ENCODE measurements at places on chromosomes 7 and 10.
A peak's percentile ranks its signal among the peaks of the same experiment; 100 is the strongest.

GRCh38 chr10:118581340-118581739, 14.1 kb downstream of the PRLHR start:
- no peak for DNase-seq

DNA sequence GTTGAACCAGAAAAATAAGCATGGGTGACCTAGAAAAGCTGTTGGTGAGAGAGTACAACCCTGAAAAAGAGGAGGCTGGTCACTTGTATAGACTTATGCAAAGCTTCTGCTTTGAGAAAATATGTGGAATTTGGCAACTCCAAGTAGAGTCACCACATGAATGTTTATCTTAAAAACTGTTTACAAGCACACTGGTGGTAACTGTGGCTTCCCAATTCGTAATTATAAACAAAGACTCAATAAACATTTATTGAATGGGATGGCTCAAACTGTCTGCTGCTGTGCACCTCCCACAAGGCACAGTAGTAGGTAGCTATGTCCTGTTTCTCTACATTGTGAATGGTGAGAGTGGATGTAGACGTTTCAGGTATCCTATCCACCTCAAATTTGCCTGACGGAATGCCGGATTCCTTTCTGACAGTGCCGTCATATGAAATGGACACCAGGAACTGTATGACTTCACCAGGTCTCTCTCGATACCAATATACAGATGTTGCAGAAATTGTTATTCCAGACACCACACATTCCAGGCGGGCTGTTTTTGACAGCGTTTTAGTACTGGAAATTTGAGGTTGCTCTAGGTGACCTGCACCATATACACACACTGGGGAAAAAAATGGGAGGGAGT, 43.4 kb upstream of the TARP start:
- DNase-seq = peak; percentile 43

GRCh38 chr7:140190588-140190987, 13.8 kb upstream of the KDM7A start:
- DNase-seq = no peak

DNA sequence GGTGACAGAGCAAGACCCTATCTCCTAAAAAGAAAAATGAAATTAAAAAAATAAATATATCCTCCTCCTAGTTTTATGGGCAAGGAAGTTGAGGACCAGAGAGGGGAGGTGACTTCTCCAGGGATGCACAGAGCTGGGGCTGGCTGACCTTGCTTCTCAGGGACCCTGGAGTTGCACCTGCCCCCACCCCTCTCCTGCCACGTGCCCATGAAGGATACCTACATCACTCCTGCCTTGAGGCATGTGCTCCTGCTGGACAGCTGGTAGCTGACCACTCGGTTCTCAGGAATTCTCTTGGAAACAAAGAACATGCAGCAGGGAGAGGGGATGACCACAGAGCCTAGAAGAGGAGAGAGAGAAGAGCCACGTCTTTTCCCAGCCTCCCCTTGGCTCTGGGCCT, 522 bp downstream of the CCL24 start:
- DNase-seq = peak; percentile 11

- DNase-seq = no peak
These were observed 313.3 kb downstream of the FGFR2 start for GRCh38 chr10:121284936-121285335.

GRCh38 chr7:50262916-50263690, 41.4 kb upstream of the IKZF1 start:
- no peak for DNase-seq

- DNase-seq = peak; percentile 91
These were observed 20.3 kb upstream of the KLF6 start for GRCh38 chr10:3805201-3805790.

GRCh38 chr7:102985176-102985783, 72.5 kb downstream of the LRRC17 start:
- no peak for DNase-seq

DNA sequence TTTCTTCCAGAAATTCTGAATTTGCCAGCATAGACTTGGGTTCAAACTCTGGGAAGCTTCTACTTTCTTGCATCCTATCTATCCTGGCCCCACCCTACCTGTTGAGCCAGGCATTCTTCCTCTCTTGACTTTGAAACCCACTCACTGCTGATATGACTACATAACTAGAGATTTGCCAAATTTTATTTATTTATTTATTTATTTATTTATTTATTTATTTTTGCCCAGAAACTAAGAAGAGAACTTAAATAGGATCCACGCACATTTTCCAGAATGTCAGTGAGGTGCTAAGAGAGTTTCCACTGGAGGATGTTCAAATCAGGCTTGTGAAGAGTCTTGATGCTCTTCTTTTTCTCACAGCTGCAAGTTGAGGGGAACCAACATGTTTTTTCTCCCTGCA, 487.8 kb upstream of the PODXL start:
- no peak for DNase-seq

GRCh38 chr7:28290496-28290895, 109.9 kb upstream of the JAZF1 start:
- DNase-seq = no peak

- peak; percentile 91 for DNase-seq
These were observed 47.6 kb upstream of the ANKRD1 start for GRCh38 chr10:90968328-90969081.

GRCh38 chr7:80623503-80624252, 14.8 kb upstream of the CD36 start:
- peak; percentile 4 for DNase-seq

DNA sequence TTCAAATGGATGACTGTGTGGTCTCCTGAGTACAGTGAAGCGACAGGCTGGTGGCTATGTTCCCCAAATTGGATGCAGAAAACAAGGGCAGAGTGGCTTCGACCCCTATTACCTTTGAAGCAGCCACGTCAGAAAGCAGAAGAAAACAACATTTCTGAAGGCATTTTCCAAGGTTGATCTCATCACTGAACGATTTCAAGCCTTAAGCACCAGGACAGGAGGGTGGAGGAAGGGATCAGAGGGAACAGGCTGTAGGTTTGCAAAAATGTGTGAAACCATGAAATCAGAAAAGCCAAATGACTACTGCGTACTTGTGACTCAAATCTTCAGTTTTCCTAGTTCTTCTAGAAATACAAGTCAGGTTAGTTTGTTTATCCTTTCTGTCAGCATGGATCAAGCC, 181.0 kb upstream of the TMEM106B start:
- peak; percentile 19 for DNase-seq

GRCh38 chr7:104973909-104974415, 40.0 kb upstream of the KMT2E start:
- DNase-seq = peak; percentile 92

- no peak for DNase-seq
These were observed 19.0 kb downstream of the PRKAR2B start for GRCh38 chr7:107063245-107064120.

DNA sequence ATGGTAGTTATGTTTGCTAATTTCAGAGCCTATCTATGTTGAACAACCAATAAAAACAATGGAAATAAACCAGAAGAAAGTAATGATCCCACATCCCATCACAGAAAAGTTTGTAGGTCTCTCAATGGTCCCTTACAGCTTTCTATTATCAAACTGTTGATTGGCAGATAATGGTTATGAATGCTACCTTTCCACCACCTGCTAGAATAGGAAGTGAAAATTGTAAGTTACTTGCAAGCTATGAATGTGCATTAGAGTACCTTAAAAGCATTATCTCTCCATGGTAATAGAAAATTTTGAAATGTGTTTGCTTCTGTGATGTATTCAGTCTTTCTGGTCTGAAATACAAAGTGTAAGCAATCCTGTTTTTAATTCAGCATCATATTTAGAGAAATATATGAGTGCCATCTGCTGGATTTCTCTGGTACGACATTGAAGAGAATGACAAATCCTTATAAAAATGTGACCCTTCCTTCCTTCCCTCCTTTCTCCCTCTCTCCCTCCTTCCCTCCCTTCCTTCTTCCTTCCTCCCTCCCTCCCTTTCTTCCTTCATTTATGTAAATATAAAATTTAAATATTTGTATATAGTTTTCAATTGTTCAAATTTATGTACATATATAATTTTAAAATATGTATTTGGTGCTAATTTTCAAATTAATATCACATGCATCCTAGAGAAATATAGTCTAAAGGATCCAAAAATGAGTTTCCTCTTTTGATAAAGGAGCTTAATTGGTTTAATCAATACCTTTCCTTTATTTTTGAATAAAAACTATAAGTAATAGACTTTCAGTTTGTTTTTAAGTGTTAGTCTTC, 41.4 kb upstream of the PNLIPRP3 start:
- DNase-seq = peak; percentile 40

DNA sequence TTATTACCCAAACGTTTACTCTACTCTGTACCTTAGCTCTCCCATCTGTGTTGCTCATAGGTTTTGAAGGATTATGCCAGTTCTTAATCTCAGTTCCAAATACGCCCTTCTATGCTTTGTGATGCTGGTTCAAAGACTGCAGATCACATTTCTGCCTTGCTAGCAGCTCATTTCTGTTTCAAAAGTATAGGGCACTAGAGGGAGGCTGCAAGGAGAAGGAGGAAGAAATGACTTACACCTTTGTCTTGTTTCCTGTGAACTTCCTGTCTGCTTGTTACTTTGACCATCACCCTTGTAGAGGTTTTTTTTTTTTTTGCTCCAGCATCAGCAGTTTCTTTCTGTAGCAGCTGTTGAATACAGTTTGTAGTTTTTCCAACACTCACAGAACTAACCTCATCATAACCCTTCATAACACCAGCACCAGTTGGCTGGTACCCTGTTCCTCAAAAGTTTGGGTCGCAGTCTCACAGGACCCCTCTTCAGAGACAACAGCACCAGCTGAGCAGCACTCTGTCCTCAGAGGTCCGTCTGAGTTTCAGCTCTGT, 16.5 kb downstream of the SLK start:
- DNase-seq = no peak

GRCh38 chr10:35638101-35638500, 4.0 kb downstream of the FZD8 start:
- no peak for DNase-seq

DNA sequence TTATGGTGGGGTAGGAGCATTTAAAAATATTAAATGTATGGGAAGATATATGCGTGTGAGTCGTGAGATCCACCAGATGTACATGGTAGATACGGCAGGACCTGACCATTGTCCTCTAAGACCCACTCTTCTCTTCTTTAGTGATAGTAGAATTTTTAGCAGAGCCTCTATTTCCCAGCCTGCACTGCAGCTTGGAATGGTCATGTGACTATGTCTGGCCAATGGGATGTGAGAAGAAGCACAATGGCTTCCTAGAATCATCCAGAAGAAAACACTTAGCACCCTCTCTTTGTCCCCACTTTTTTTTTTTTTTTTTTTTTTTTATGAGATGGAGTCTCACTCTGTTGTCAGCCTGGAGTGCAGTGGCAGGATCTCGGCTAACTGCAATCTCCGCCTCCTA, 86.6 kb upstream of the CYTH3 start:
- DNase-seq = no peak

DNA sequence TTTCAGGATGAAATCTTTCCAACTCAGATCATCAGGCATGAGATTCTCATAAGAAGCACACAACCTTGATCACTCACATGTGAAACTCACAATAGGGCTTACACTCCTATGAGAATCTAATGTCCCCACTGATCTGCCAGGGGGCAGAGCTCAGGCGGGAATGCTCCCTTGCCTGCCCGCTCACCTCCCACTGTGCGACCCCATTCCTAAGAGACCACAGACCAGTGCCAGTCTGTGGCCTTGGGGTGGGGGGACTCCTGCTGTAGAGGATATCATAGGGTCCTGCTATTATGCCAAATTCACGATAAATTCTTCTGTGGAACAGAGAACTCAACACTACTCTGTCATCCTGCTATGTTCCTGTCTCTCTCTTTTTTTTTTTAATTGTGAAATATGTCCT, 5.2 kb upstream of the RASGEF1A start:
- DNase-seq = no peak

- DNase-seq = no peak
These were observed 106.7 kb upstream of the VWC2 start for GRCh38 chr7:49666764-49667163.

GRCh38 chr7:19110776-19111175, 6.7 kb downstream of the TWIST1 start:
- peak; percentile 34 for DNase-seq

DNA sequence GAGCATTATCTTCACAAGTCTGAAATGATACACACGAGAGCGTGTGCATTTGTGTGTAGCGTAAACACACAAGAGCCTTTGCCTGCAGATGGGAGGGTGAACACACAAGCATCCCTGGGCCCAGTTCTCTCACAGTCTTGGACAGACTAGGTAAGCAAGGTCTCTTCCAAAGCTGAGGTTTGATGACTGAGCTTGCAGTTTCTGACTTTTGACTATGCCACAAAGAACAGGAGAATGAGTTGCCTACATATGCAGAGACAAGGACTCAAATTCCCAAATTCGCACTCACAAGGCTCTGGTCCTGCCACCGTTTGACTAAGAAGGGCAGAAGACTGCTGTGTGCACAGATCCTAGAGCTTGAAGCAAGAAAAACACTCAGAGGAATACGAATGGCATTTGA, 55.8 kb downstream of the FAM53B start:
- DNase-seq = no peak

GRCh38 chr7:50982626-50983025, 199.9 kb upstream of the GRB10 start:
- no peak for DNase-seq

DNA sequence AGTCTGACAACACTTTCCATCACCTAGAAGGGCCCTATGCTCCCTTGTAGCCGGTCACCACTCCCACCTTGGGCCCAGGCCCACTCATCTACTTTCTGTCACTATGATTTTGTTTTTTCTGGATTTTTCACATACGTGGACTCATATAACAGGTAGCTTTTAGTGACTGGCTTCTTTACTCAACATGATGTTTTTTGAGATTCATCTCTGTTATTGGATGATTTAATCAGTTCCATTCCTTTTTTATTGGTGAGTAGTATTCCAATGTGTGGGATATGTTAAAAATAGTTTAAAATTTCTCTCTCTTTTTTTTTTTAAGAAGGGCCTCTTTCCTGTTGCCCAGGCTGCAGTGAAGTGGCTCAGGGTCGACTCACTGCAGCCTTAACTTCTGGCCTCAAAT, 9.3 kb downstream of the PALD1 start:
- DNase-seq = no peak

- DNase-seq = no peak
These were observed 2.2 kb downstream of the MEOX2 start for GRCh38 chr7:15684111-15684800.

DNA sequence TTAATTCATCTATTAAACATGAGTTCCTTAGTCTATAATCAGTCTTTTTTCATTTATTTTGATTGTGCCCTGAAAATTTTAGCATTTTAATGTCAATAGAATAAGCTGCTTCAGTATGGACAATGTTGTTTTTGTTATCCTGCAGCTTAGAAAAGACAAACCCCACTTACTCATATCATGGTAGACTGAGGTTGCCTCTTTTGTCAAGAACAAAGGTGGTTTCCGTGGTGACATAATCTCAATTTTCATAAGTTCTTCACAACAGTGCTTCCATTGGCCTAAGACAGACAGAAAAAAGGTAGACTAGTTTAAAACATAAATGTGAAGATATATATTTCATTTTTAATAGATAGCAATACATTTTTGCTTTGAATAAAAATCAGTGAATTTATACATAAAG, 69.1 kb downstream of the RTKN2 start:
- DNase-seq = no peak

GRCh38 chr10:48271047-48271730, 3.3 kb downstream of the FRMPD2 start:
- no peak for DNase-seq

Measured in EH (cell line).